ENCODE measurements at places on chromosomes 4 and X. TPM values are rescaled to one million over a fixed set of nuclear protein-coding genes. Genes with fewer than 3 reads are reported as not detected.

Gene GYG2
- total RNA-seq, result under 0.01 TPM

Gene TMPRSS11B
- not detected for total RNA-seq

Gene ZCCHC13
- not detected for total RNA-seq

Gene GLRB
- total RNA-seq, result 42.8 TPM

Gene FGF16
- 2.8 TPM for total RNA-seq

Gene ADAMTS3
- total RNA-seq, result 2.7 TPM

Gene CXorf65
- total RNA-seq, result not detected

Gene SMIM10L2A
- 0.50 TPM for total RNA-seq

Gene GPR50
- total RNA-seq, result not detected

Gene DOCK11
- 0.13 TPM for total RNA-seq

Gene FHIP1A
- 0.13 TPM for total RNA-seq

Gene ADGRG4
- under 0.01 TPM for total RNA-seq

Gene ABCG2
- total RNA-seq, result 2.6 TPM

Gene GALNTL6
- not detected for total RNA-seq

Gene CENPU
- total RNA-seq, result 22.7 TPM

Gene LAMTOR3
- 9.9 TPM for total RNA-seq

Gene DOK7
- total RNA-seq, result 0.06 TPM

Gene MYL5
- 18.3 TPM for total RNA-seq

Gene SSX1
- not detected for total RNA-seq

Gene EDA
- total RNA-seq, result 0.94 TPM

Gene PCDH18
- total RNA-seq, result 1.6 TPM

Gene ZNF157
- not detected for total RNA-seq

Gene EGFL6
- total RNA-seq, result not detected

Gene KDR
- 260 TPM for total RNA-seq

Gene VSIG1
- 1.0 TPM for total RNA-seq

Gene NAP1L2
- 3.0 TPM for total RNA-seq

All from bladder microvascular endothelial cell (primary cell).